Effector memory CD4-positive, alpha-beta T cell (primary cell): ENCODE measurements at places on chromosomes 2 and 18.

DNA sequence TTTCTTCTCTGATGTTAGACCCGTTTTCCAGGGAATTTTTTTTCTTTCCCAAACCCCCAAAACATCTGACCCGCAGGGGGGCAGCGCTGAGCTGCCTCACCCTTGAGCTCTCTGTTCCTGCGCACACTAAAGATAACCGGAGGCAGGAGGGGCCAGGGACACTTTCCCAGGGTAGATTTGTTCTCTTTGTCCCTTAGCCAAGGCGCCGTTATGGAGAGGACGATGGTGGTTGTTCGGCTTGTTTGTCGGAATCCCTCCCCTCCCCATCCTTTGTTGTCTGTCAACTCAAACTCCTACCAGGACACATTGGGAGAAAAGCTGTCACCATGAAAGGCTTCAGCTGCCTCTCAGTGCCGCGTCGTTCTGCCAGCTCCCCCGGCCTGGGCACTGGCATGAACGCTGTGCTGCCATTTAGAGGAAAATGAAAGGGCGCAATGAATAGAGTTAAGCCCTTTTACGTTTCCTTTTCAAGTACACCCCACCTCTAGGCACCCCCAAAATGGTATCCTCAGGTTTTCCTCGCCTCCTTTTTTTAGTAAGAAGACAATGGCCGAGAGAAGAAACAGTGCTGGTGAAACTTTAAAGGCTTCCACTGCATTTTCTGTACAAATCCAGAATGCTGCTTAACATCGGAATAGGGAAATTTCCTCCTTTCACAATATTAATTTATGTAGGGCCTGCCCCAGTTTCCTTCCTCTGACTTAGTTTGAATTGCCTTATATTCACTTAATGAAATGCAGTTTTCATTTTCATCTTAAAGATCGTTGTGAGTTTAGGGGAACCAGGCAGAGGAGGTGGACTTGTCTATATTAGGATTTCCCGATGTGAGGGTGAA lies 62.1 kb downstream of the RND3 start:
- H3K27ac ChIP-seq = no peak overlapping the region
- H3K36me3 ChIP-seq = no peaks in the 10 kb centered on the region
- no peak overlapping the region for H3K4me3 ChIP-seq

DNA sequence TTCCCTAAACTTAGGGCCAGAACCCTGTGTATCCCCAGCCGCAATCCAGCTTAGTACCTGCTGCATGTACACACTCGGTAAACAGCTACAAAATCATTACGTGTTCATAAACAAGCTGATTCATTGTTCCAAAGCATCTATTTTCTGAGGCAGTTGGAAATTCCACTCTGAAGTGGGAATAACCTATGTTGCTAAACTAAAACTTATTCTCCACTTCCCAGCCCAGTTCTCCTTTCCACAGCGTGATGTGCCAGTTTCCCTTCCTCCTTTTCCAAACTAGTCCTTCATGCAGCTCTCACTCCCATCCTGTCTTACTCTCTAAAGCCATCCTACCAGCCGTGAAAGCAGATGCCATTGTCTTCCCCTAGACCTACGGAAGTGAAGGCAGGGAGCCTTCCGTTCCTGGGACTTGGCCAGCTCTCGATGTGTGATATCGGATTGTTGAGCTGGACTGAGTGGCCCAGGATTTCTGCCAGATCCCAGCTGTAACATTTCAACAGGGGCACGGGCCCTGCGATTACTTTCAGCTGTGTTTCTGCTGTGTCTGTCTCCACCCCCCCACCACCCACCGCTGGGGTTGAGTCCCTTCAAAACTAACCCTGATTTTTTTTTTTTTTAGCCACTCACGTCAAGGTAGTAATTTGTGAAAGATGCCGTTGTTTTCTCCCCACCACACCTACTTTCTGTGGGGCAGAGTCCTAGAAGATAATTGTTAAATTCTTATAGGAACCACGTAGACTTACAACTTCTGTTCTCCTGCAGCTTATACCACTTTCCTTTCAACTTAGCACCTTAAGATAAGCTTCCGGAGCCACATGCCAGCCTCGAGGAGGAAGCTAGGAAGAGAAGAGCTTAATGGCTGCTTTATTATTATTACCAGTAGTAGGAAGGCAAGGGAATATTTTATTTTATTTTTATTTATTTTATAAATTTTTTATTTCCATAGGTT lies 100.9 kb downstream of the CRIM1 start:
- peaks cover 10% of the 10 kb centered on the region for H3K4me1 ChIP-seq
- no peaks in the 10 kb centered on the region for H3K27me3 ChIP-seq
- no peak for DNase-seq
- H3K4me3 ChIP-seq = no peak overlapping the region
- H3K36me3 ChIP-seq = no peaks in the 10 kb centered on the region
- no peak overlapping the region for H3K27ac ChIP-seq

DNA sequence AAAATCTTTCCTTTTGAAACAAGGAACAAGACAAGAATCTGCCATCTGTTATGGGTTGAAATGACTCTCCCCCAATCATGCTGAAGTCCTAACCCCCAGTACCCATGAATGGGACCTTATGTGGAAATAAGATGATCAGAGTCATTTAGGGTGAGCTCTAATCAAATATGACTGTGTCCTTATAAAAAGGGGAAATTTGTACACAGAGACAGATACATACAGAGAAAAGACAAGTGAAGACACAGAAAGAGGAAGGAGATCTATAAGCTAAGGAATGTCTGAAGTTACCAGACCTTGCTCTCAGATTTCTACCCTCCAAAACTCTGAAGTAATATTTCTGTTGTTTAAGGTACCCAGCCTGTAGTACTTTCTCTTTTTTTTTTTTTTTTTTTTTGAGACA lies 15.7 kb downstream of the TGFBRAP1 start:
- no peaks in the 10 kb centered on the region for H3K36me3 ChIP-seq
- DNase-seq = no peak
- H3K27ac ChIP-seq = no peak overlapping the region
- H3K27me3 ChIP-seq = no peaks in the 10 kb centered on the region
- no peaks in the 10 kb centered on the region for H3K4me1 ChIP-seq
- H3K4me3 ChIP-seq = no peak overlapping the region

DNA sequence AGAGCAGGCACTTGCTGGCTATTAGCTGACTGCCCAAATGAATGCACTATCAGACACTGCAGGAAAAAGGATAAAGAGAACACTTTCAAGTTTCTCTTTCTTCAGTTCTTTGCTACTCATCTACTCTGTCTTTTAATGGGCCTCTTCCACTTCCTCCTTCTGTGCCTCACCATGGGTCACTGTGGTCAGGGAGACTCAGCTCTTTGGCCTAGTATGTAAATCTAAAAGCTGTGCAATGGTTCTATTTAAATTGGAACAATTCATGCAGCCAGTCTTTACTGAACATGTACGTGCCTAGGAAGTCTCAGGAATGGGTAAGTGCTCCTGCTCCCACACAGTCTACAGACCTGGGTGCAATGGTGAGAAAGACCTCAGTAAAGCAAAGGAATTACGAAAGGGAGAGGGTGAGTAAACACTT lies 79.1 kb upstream of the DNMT3A start:
- H3K4me3 ChIP-seq = no peak overlapping the region
- no peak for DNase-seq
- H3K27ac ChIP-seq = no peak overlapping the region
- H3K27me3 ChIP-seq = no peaks in the 10 kb centered on the region

- H3K36me3 ChIP-seq = no peaks in the 10 kb centered on the region
- H3K4me3 ChIP-seq = no peak overlapping the region
- no peaks in the 10 kb centered on the region for H3K27me3 ChIP-seq
- no peak for DNase-seq
- H3K4me1 ChIP-seq = peaks cover under 1% of the 10 kb centered on the region
These were observed 4.2 kb upstream of the ESCO1 start for GRCh38 chr18:21604671-21605070.

DNA sequence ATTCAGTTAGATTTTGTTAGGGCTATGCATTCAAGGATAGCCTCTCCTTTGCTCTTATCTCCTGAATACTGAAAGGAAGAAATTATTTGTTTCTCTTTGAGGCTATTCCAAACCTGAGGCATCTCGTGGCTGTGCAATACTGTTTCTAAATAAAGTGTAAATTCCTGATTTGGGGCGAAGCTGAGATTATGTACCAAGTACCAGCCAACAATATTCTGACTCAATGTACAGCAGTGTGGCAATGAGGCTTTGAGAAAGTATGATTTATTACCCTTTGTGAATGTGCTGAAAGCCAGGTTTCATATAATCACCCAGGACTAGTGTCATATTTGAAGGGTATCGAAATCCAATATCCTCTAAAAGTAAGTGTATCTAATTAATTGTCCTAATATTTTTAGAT lies 113.5 kb downstream of the MEIS1 start:
- no peaks in the 10 kb centered on the region for H3K4me1 ChIP-seq
- no peaks in the 10 kb centered on the region for H3K36me3 ChIP-seq
- H3K27ac ChIP-seq = no peak overlapping the region
- no peak for DNase-seq
- no peak overlapping the region for H3K4me3 ChIP-seq
- no peaks in the 10 kb centered on the region for H3K27me3 ChIP-seq

DNA sequence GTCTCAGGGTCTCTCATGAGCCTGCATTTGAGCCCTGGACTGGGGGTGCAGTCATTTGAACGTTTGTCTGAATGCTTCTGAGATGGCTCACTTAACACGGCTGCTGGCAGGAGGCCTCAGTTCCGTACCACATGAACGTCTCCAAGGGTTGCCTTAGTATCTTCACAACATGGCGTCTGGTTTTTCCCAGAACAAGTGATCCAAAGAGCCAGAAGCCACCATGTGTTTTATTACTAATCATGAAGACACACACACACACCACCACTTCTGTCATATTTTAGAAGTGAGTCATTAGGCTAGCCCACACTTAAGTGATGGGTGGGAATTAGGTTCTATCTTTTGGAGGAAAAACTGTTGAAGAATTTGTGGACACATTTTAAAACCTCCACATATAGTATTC lies 15.0 kb upstream of the MYO1B start:
- H3K36me3 ChIP-seq = no peaks in the 10 kb centered on the region
- no peak for DNase-seq
- H3K4me3 ChIP-seq = no peak overlapping the region
- no peaks in the 10 kb centered on the region for H3K4me1 ChIP-seq
- no peak overlapping the region for H3K27ac ChIP-seq

DNA sequence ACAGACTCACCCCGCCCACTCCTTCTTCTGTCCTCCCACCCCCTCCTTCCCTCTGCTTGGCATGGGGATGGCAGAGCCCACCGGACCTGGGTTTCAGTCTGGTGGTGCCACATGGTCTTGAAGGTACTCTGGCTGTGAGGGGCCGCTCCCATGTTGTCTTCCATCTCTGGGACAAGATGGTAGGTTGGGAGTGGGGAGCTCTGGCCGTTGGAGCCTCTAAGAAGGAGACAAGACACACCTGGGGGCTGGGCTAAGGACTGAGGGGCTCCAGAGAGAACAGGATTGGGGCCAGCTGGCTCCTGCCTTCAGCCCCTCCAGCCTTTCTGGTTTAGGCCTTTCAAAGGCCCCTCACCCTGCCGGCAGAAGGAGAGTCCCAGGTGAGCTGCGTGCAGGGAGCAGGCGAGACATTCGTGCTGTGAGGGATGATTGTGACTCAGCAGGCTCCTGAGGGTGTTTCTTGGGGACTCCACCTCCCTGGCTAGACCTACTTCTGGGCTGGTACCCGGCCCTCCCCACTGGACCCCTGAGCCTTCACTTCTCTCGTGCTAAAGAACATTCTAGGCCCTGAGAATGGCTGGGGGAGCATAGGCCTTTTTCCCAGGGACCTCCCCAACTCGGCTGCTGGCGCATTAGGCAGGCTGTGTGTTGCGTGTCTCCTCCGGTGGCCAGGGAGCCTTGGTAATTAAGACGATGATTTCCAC lies 128.2 kb upstream of the HAAO start:
- DNase-seq = no peak
- H3K27ac ChIP-seq = no peak overlapping the region
- no peaks in the 10 kb centered on the region for H3K36me3 ChIP-seq
- H3K4me3 ChIP-seq = no peak overlapping the region

- no peaks in the 10 kb centered on the region for H3K4me1 ChIP-seq
- H3K36me3 ChIP-seq = no peaks in the 10 kb centered on the region
- no peaks in the 10 kb centered on the region for H3K27me3 ChIP-seq
- no peak overlapping the region for H3K4me3 ChIP-seq
These were observed 1689.1 kb upstream of the TMEFF2 start for GRCh38 chr2:193883820-193884219.

- no peak overlapping the region for H3K27ac ChIP-seq
- no peaks in the 10 kb centered on the region for H3K36me3 ChIP-seq
- no peak overlapping the region for H3K4me3 ChIP-seq
- no peaks in the 10 kb centered on the region for H3K27me3 ChIP-seq
These were observed 93.3 kb downstream of the HNRNPLL start for GRCh38 chr2:38509314-38509946.

DNA sequence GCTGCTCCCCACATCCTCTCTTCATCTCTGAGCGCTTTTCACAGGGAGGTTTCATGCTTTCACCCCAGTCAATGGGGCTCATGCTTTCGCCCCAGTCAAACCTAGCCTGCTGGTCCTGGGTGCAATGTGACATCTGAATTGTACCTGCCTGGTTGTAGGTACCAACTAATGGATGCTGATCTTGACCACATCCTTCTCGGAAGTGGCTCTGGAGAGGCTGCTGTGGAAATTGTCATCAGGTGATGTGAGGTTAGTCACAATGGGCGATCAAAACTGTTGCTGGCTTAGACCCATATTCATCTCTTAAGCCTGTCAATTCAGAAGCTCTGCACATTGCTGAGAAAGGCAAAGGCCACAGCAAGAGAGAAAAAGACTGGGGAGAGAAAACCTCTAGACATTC lies 32.7 kb upstream of the ALKAL2 start:
- H3K27ac ChIP-seq = no peak overlapping the region
- no peak overlapping the region for H3K4me3 ChIP-seq
- H3K27me3 ChIP-seq = no peaks in the 10 kb centered on the region
- H3K36me3 ChIP-seq = no peaks in the 10 kb centered on the region
- no peaks in the 10 kb centered on the region for H3K4me1 ChIP-seq

DNA sequence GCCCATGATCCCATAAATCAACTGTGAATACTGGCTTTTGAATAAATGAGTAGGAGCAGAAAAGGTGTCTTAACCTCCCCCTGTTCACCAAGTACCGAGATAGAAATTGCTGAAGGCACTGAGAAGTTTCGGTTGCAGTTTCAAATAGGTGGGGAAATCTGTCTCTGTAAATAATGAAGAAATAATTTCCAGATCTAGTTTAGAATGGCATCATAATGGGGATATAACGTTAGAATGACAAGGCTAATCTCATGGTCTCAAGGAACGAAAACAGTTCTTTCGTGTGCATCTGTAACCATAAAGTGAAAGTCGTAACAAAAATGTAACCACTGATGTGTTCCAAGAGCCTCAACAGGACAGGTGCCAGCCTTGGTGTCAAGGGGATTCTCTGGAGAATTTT lies 49.9 kb upstream of the TMEM18 start:
- no peaks in the 10 kb centered on the region for H3K4me1 ChIP-seq
- no peak overlapping the region for H3K4me3 ChIP-seq
- DNase-seq = no peak
- no peaks in the 10 kb centered on the region for H3K27me3 ChIP-seq
- H3K27ac ChIP-seq = no peak overlapping the region
- H3K36me3 ChIP-seq = no peaks in the 10 kb centered on the region
